HAP-1 (cell line): ENCODE measurements at places on chromosomes 3 and 15.

DNA sequence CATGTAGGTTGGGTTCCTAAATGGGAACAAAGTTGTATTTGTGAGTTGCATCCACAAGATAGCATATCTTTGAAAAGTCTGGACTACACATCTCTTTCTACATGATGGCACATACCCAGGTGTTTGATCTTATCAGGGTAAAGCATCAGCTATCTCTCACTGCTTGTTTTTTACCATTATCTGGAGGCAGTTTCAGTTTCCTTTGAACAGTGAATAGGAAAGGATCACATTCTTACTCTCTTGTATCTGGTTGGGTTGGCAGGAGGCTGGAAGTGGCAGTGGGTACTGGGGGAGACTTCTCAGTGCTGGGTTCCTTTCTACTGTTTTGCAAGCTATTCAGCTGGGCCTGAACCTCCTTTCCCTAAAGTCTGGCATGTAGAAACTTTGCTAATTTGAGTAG is 4.1 kb downstream of the CEMIP start:
- no peak for DNase-seq

- no peak for DNase-seq
These were observed 321.5 kb downstream of the OTOL1 start for GRCh38 chr3:161818106-161818505.

DNA sequence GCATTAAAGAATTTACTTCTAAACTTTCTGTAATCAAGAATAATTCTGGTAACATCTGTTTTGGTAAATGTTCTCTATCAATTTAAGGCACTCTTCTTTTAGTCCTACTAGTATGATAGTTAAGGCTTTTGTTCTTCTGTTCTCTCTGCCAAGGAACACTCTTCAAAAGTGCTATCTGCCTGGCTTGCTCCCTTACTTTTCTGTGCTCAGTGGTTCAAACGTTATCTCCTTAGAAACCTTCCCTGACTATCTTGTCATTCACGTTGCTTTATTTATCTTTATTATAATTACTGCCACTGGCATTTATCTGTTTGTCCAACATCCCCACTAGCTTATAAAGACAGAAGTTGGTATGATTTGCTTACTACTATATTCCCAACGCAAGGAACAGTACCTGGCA is 59.2 kb downstream of the RFX7 start:
- DNase-seq = no peak

- no peak for DNase-seq
These were observed 39.0 kb downstream of the ANAPC13 start for GRCh38 chr3:134446800-134447199.

- no peak for DNase-seq
These were observed 99.5 kb downstream of the SNRPN start for GRCh38 chr15:25054329-25054728.

GRCh38 chr3:189975391-189975990 is 145.2 kb downstream of the P3H2 start:
- DNase-seq = no peak

- no peak for DNase-seq
These were observed 54.7 kb downstream of the ETV5 start for GRCh38 chr3:186053954-186054791.

DNA sequence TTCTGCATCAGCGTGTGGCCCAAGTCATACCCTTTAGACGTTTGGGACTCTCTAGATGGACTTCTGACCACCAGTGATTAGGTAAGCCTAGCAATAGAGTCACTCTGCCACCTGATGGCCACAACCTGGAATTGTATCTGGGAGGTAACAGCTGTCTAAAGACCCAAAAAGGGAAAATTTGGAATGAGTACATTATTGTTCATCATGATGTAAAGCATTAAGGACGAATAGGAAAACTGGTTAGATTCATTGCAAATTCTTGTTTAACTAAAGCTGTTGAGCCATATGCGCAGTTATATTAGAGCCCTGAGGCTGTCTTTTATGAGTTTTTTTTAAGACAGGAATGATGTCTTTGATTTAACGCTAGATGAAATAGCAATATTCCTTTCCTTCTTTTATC is 63.6 kb downstream of the FAM81A start:
- DNase-seq = peak; percentile 71

DNA sequence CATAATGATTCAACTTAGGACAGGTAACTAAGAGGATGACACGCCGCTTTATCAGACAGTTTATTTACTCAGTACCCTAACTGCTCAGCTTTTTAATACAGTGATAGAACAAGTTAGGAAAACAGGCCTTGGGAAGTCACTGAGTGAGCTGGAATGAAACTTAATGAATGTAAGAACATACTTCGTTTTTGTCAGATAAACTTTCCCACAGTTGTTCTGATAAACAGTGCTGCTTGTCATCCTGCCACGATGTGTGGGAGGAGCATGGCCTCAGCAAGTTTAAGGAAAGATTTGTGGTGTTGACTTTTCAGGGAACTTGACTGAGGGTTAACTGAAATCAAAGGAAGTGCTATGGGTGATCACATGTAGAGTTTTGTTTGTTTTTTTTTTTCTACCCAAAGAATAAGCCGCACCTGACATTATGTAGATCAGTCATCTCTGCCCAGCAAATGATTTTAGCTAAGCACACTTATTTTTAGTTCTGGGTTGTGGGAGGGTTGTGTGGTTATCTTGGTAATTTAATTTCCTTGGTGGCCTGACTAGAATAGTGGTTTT is 5.6 kb upstream of the P2RY14 start:
- DNase-seq = no peak

- DNase-seq = no peak
These were observed 203.4 kb upstream of the NSMCE3 start for GRCh38 chr15:29472901-29473445.

DNA sequence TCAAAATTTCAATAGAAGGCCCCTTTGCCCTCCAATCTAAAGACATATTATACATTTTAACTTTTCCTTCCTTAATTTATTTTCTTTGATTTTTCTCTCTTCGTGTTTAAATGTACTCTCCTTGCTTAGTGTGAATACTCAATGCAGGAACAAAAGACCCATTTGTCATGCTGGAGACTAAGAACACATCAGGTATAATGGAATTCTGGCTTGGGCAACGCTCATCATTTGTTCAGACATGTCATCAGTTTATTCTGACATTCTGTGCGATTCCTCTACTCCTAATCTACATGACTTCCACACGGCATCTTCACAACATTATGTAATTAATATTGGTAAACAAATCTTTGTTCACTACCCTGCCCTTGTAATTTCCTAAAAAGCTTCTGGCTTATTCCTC is 136.6 kb upstream of the LRRN1 start:
- no peak for DNase-seq

GRCh38 chr3:4695846-4696245 is 202.7 kb downstream of the ITPR1 start:
- no peak for DNase-seq

GRCh38 chr3:41893977-41894376 is 67.9 kb downstream of the ULK4 start:
- peak; percentile 40 for DNase-seq

DNA sequence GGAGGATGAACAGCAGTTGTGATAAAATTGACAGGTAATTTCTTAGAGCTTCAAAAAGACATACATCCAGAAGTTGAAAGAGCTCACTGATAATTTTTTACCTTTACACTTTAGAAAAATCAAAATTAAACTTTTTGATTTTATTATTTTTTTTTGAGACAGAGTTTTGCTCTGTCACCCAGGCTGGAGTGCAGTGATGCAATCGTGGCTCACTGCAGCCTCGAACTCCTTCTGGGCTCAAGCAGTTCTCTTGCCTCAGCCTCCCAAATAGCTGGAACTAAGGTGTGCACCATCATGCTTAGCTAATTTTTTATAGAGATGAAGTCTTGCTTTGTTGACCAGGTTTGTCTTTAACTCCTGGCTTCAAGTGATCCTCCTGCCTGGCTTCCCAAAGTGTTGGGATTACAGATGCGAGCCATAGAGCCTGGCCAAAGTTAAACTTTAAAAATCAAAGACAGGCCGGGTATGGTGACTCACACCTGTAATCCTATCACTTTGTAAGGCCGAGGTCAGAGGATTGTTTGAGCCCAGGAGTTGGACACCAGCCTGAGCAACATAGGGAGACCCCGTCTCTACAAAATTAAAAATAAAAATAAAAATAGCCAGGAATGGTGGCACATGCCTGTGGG is 21.7 kb downstream of the PLA2G4F start:
- no peak for DNase-seq

DNA sequence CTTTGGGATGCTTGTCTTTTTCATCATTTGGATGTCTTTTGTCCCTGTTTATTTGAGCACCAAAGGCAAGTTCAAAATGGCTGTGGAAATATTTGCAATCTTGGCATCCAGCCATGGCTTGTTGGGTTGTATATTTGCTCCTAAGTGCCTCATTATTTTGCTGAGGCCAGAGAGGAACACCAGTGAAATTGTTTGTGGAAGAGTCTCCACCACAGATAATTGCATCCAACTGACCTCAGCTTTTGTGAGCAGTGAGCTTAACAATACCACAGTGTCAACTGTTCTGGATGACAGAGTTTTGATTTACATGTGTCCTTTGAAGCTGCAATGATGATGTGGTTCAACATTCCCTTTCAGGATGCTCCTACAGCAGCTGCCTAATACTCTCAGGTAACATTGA is 83.0 kb upstream of the KCNAB1 start:
- no peak for DNase-seq

DNA sequence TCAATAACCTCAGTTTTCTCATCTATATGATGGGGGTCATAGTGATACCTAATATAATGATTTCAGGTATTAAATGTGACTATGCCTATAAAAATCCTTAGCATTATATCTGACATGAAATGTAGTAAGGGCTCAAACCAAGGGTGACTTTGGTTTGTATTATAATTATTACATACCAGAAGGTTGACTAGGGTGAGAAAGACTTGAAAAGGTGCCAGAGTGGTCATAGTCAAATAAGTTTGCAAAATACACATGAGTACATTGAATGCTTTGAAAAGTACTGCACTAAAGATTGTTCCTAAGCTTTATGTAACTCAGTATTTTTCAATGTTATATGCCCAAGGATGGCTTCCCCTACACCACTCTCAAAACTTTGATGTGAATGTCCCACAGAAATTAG is 297.2 kb downstream of the ARPP21 start:
- DNase-seq = no peak

GRCh38 chr3:181317508-181317907 is 328.0 kb upstream of the DNAJC19 start:
- no peak for DNase-seq

- no peak for DNase-seq
These were observed 38.5 kb downstream of the PYDC2 start for GRCh38 chr3:191499307-191500080.

GRCh38 chr3:124660599-124660998 is 69.7 kb upstream of the UMPS start:
- DNase-seq = no peak

- DNase-seq = no peak
These were observed 18.1 kb downstream of the DNAJB11 start for GRCh38 chr3:186588632-186589031.

DNA sequence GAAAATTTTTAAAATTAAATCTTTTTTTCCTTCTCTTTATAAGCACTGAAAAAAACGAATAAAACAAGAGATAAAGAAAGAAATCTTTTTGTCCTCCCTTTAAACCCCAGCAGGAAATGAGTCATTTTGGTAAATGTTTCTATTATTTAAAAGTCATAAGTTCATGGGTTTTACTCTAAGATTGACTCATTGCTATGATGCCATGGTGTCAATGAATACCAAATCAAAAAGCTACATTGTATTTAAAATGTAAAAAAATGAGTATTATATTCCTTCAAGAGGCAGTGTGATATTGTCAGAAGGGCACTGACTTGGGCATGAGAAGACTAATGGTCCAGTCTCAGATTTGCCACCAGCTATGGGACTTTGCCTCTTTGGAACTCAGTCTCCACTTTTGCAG is 303.4 kb upstream of the DNAJC19 start:
- no peak for DNase-seq
